Activated T-cell treated with anti-CD3 and anti-CD28 coated beads, Interleukin-2, amount 50 U/mL, for 24 hours (primary cell): ENCODE measurements at places on chromosomes 5 and 9.

GRCh38 chr9:122190597-122191381, 31.1 kb downstream of the MORN5 start:
- no peak for DNase-seq

GRCh38 chr5:121430538-121430937, 421.1 kb upstream of the FTMT start:
- DNase-seq: no peak

DNA sequence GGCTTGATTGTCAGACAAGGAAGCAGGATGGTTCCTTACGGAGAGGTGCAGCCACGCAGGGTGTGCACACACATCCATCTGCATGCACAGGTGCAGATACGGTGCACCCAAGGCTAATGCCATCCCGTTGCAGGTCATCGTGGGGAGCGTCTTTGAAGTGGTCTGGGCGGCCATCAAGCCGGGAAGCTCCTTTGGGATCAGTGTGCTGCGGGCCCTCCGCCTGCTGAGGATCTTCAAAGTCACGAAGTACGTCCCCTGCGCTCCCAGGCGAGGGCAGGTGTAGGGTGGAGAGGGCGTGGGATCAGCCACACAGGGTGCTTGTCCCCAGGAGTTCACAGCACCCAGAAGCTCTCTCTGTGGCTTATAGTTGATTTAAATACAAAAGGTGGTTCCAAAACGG, 106.4 kb downstream of the CACNA1B start:
- DNase-seq: no peak

GRCh38 chr5:58800356-58800755, 217.5 kb downstream of the RAB3C start:
- DNase-seq: no peak

DNA sequence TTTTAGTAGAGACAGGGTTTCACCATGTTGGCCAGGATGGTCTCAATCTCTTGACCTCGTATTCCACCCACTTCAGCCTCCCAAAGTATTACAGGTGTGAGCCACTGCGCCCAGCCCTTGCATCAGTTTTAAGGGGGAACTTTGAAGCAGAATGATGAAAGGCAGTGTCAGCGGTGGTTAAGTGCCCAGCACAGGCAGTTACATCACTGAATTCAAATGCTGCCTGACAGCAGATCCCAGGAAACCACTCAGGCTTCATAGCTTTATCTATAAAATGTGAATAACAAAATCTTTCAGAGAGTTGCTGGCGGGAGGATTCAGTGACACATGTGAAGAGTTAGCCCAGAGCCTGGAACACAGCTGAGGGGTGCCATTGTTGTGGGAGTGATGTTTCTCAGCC, 26.5 kb downstream of the FGF1 start:
- no peak for DNase-seq

GRCh38 chr5:177364159-177364962, 6.6 kb downstream of the RGS14 start:
- peak; percentile 62 for DNase-seq

GRCh38 chr9:83778164-83778563, 39.4 kb downstream of the GKAP1 start:
- DNase-seq: no peak

GRCh38 chr5:137441476-137441875, 57.6 kb downstream of the SPOCK1 start:
- no peak for DNase-seq
